ENCODE measurements at places on chromosomes 12 and 14. TPM values are rescaled to one million over a fixed set of nuclear protein-coding genes. Genes with fewer than 3 reads are reported as not detected.

The CLEC1A gene
- total RNA-seq, result 0.87 TPM

The PAPLN gene
- 25.0 TPM for total RNA-seq

The MORN3 gene
- total RNA-seq, result under 0.01 TPM

The ADCY4 gene
- 49.5 TPM for total RNA-seq

The GTF2A1 gene
- total RNA-seq, result 2.0 TPM

The ESPL1 gene
- 6.7 TPM for total RNA-seq

Measured in stomach (tissue), 19 donors.